ENCODE measurements at places on chromosomes 12 and 14.

DNA sequence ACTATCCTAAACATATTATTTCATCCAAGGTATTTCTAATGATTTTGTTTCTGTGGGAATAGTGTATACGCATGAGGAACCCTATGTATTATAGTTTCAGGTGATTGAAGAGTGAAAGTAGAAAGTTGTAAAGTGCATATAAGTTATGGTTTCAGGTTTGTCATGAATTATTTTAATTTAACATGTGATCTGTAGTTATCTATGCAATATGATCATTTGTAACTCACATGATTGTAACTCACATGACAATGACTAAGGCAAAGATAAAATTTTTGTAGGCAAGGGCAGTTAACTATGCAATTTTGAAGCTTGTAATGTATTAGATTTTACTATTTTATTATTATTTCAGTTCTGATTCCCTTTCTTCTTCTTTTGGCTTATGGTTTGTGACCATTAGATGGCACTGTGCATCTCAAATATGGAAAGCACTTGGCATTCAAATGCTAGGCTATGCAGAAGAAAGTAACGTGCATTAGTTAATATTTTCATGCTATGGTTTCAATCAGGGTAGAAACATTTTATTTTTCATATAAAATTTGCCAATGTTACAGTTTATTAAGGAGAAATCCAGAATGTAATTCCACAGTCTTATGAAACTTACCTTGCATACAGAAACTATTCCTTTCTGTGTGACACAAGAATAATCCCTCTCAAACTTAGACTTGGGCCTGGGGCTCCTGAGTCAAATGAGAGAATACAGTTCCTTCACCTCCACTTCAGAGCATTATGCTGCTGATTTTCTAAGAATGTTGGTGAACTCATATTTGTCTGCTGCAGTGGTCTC lies 15.8 kb upstream of the TMEM30B start:
- H3K36me3 ChIP-seq = peaks cover 3% of the 10 kb centered on the region
- H3K27me3 ChIP-seq = no peaks in the 10 kb centered on the region
- H3K27ac ChIP-seq = no peak overlapping the region
- no peak for DNase-seq
- peak overlapping the region; percentile 77 for H3K4me3 ChIP-seq
- H3K4me1 ChIP-seq = peaks cover 35% of the 10 kb centered on the region

- no peak overlapping the region for H3K27ac ChIP-seq
- H3K4me1 ChIP-seq = peaks cover 3% of the 10 kb centered on the region
- no peak overlapping the region for H3K4me3 ChIP-seq
- no peaks in the 10 kb centered on the region for H3K36me3 ChIP-seq
- no peaks in the 10 kb centered on the region for H3K27me3 ChIP-seq
- DNase-seq = no peak
Observed at GRCh38 chr12:59499774-59500173, 96.1 kb upstream of the SLC16A7 start.

GRCh38 chr14:39912192-39913100 lies 480.2 kb upstream of the FBXO33 start:
- no peaks in the 10 kb centered on the region for H3K4me1 ChIP-seq
- no peaks in the 10 kb centered on the region for H3K27me3 ChIP-seq
- H3K36me3 ChIP-seq = no peaks in the 10 kb centered on the region
- H3K27ac ChIP-seq = no peak overlapping the region
- no peak for DNase-seq

GRCh38 chr12:55757701-55758100 lies 14.8 kb downstream of the GDF11 start:
- no peak overlapping the region for H3K27ac ChIP-seq
- peaks cover 1% of the 10 kb centered on the region for H3K4me1 ChIP-seq
- DNase-seq = no peak
- H3K36me3 ChIP-seq = peaks cover 31% of the 10 kb centered on the region

- H3K4me3 ChIP-seq = peak overlapping the region; percentile 93
- peaks cover 57% of the 10 kb centered on the region for H3K4me1 ChIP-seq
- H3K27me3 ChIP-seq = no peaks in the 10 kb centered on the region
- DNase-seq = no peak
- H3K36me3 ChIP-seq = peaks cover 30% of the 10 kb centered on the region
Observed at GRCh38 chr14:22569106-22569736, 19.8 kb downstream of the DAD1 start.

- peaks cover 11% of the 10 kb centered on the region for H3K4me1 ChIP-seq
- H3K27me3 ChIP-seq = peaks cover 2% of the 10 kb centered on the region
- DNase-seq = no peak
- peaks cover 4% of the 10 kb centered on the region for H3K36me3 ChIP-seq
- H3K27ac ChIP-seq = peak overlapping the region; percentile 42
- peak overlapping the region; percentile 37 for H3K4me3 ChIP-seq
Observed at GRCh38 chr12:92769124-92769901, 66.5 kb downstream of the PLEKHG7 start.

DNA sequence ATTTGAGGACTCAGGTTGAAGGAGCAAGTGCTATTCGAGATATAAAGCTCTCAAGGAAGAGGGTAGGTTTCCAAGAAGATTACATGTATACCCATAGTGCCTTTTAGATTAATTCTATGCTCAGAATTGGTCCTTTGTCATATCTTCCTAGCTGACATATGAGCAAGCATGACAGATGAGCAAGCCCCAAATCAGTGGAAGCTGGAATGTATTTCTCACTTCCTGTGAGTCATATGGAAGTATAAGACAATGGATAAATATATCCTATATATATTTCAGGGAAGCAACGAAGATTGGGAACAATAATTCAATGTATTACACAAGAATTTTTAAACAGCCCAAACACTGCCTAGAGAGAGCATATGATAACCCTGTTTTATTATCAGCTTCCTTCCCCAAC lies 674.1 kb upstream of the ATXN7L3B start:
- H3K4me1 ChIP-seq = no peaks in the 10 kb centered on the region
- H3K27me3 ChIP-seq = no peaks in the 10 kb centered on the region
- H3K27ac ChIP-seq = no peak overlapping the region
- no peak overlapping the region for H3K4me3 ChIP-seq
- no peaks in the 10 kb centered on the region for H3K36me3 ChIP-seq

DNA sequence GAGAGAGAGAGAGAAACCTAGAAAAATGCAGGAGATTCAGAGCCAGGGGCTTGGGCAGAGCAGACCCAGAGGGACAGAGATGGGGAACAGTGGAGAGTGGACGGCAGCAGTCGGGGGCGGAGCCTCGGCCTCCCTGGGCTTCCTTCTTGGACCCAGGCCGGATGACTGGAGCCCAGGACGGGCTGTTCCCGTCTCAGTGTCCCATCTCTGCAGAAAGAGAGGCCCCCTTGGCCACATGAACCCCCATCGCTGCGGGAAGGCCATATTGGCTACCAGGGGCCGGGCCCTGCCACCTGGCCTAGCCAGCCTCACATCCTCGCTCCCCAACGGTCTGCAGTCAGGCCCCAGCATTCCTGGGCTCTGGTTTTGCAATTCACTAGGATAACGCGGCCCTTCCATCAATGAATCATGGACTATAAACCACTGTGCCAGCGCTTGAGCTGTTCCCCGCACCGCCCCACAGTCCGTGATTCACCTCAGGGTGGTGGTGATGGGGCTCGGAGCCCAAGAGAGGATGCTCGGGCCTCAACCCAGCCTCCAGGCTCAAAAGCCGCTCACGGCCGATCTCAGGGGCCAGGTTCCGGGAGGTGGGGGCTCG lies 116.5 kb downstream of the RFLNA start:
- no peak overlapping the region for H3K4me3 ChIP-seq
- peak overlapping the region; percentile 60 for H3K27ac ChIP-seq
- H3K36me3 ChIP-seq = no peaks in the 10 kb centered on the region
- no peaks in the 10 kb centered on the region for H3K27me3 ChIP-seq
- DNase-seq = no peak
- H3K4me1 ChIP-seq = peaks cover 5% of the 10 kb centered on the region

GRCh38 chr14:98924046-98924445 lies 348.0 kb downstream of the BCL11B start:
- H3K36me3 ChIP-seq = peaks cover 5% of the 10 kb centered on the region
- H3K4me1 ChIP-seq = peaks cover 10% of the 10 kb centered on the region
- no peak for DNase-seq
- H3K27me3 ChIP-seq = no peaks in the 10 kb centered on the region
- no peak overlapping the region for H3K4me3 ChIP-seq

DNA sequence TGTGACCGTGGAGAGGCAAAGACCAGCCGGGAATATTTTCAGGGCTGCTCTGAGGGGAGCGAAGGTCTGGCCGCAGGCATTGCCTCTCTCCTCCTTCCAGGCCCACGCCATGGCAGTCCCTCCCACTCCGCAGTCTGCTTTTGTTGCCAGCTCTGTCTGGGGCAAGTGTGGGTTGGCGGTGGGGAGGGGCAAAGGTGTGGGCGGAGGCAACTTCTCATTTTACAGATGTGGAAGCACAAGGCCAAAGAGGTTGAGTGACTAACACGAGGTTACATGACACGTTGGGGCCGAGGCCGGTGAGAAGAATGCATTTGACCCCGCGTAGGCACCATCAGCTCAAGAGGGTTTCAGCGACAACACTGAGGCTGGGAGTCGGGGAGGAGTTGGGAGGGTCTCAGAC lies 6.1 kb upstream of the FAIM2 start:
- no peaks in the 10 kb centered on the region for H3K36me3 ChIP-seq
- H3K4me1 ChIP-seq = peaks cover 1% of the 10 kb centered on the region
- no peak overlapping the region for H3K4me3 ChIP-seq

- H3K27me3 ChIP-seq = no peaks in the 10 kb centered on the region
- H3K4me1 ChIP-seq = peaks cover 30% of the 10 kb centered on the region
- H3K27ac ChIP-seq = no peak overlapping the region
- H3K4me3 ChIP-seq = no peak overlapping the region
Observed at GRCh38 chr12:39618701-39619100, 902 bp downstream of the ABCD2 start.

- no peak overlapping the region for H3K27ac ChIP-seq
- H3K4me3 ChIP-seq = no peak overlapping the region
- no peak for DNase-seq
Observed at GRCh38 chr14:38175658-38176057, 32.0 kb upstream of the SSTR1 start.

GRCh38 chr12:23560611-23561010 lies 388.9 kb downstream of the SOX5 start:
- no peaks in the 10 kb centered on the region for H3K36me3 ChIP-seq
- H3K4me1 ChIP-seq = no peaks in the 10 kb centered on the region
- H3K4me3 ChIP-seq = no peak overlapping the region
- H3K27ac ChIP-seq = no peak overlapping the region
- DNase-seq = no peak

GRCh38 chr14:73762375-73762822 lies 48.2 kb upstream of the PNMA1 start:
- peaks cover 7% of the 10 kb centered on the region for H3K36me3 ChIP-seq
- peak overlapping the region; percentile 62 for H3K4me3 ChIP-seq
- no peak for DNase-seq
- H3K27ac ChIP-seq = peak overlapping the region; percentile 88
- H3K4me1 ChIP-seq = peaks cover 60% of the 10 kb centered on the region

GRCh38 chr12:49843411-49843810 lies 505 bp upstream of the BCDIN3D start:
- H3K27ac ChIP-seq = peak overlapping the region; percentile 96
- H3K4me1 ChIP-seq = peaks cover 29% of the 10 kb centered on the region
- peaks cover 6% of the 10 kb centered on the region for H3K36me3 ChIP-seq

GRCh38 chr14:88437658-88438057 lies 52.2 kb downstream of the SPATA7 start:
- H3K4me1 ChIP-seq = no peaks in the 10 kb centered on the region
- H3K4me3 ChIP-seq = no peak overlapping the region
- DNase-seq = no peak
- no peak overlapping the region for H3K27ac ChIP-seq

DNA sequence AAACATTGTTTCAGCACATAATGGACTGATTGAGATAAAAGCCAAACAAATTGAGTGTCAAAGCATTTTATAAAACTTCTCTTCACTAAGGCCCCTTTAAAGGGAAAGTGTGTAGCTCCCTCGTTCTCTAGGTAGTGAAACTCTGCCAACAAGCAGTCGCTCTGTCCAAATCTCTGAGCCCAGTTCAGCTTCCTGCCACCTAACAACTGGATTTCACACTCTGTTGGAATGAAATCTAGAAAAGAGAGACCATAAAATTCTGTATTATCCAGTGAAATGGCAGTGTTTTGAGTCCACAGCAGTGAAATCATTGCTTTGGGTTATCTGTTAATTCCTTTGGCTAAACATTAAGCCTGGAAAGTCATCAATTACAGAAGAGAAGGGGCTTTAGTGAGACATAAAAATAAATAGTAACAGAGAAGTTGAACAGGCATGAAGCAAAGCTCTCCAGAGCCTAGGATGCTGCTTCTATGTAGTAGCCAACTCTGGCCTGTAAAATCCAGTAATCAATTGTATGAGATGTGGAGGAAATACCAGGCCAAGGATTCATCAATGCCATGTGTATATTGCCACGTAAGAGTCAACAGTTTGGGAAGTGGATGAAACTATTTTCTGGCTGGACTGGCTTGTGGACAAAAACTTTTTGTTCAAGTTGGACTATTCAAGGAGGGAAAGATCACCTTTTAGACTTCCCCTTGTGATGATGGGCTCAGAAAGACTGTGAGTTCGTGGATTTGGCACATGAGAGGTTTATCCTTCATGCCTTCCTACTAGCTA lies 122.5 kb downstream of the WIF1 start:
- no peak overlapping the region for H3K27ac ChIP-seq
- H3K4me1 ChIP-seq = no peaks in the 10 kb centered on the region
- H3K27me3 ChIP-seq = peaks cover 6% of the 10 kb centered on the region

DNA sequence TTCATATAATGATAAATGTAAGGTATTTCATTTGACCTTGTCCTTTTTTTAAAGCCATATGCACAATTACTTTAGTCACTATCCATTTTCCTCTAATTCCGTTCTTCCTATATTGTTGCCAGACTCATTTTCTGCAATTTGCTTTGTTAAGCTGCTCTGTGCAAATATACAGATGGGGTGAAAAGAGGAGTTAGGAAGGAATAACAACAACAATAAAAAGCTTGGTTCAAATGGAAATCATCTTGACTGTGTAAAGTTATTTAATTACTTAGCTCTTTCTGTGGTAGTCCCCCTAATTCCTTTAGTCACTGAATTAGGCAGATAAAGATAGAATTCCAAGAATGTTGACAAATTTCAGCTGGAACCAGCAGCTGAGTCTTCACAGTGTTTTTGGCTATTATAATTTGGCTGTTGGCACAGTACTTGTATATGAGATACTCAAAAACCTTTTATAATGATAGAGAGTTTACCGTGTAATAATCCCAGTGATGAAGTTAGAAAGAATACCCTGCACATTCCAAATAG lies 838.0 kb downstream of the RPS29 start:
- H3K27me3 ChIP-seq = no peaks in the 10 kb centered on the region
- no peak overlapping the region for H3K4me3 ChIP-seq
- H3K36me3 ChIP-seq = no peaks in the 10 kb centered on the region
- H3K4me1 ChIP-seq = no peaks in the 10 kb centered on the region

- H3K4me1 ChIP-seq = peaks cover 2% of the 10 kb centered on the region
- DNase-seq = peak; percentile 51
- H3K27ac ChIP-seq = no peak overlapping the region
Observed at GRCh38 chr14:103188810-103189480, 65.7 kb downstream of the TNFAIP2 start.

All from activated naive CD8-positive, alpha-beta T cell treated with anti-CD3 and anti-CD28 coated beads, Interleukin-2, amount 10 ng/mL, durations not matched to agents 7 days and 5 days (primary cell).